CD4-positive, alpha-beta T cell treated with Interleukin-6 at 100 ng/mL for 8 hours (primary cell): ENCODE measurements at places on chromosomes 7 and 10.

GRCh38 chr7:99679400-99680191 is at the start of gene CYP3A5:
Gene CYP3A5 (minus strand): TSS chr7:99679996. CDS start chr7:99679896, 100 bp downstream.
- DNase-seq = no peak

- no peak for DNase-seq
Measured at GRCh38 chr7:52749880-52750279, 285.6 kb upstream of the POM121L12 start.

- DNase-seq = no peak
Measured at GRCh38 chr10:88293073-88293472, 290.0 kb downstream of the RNLS start.

GRCh38 chr7:82629583-82629982 is 186.0 kb upstream of the CACNA2D1 start:
- DNase-seq = no peak

DNA sequence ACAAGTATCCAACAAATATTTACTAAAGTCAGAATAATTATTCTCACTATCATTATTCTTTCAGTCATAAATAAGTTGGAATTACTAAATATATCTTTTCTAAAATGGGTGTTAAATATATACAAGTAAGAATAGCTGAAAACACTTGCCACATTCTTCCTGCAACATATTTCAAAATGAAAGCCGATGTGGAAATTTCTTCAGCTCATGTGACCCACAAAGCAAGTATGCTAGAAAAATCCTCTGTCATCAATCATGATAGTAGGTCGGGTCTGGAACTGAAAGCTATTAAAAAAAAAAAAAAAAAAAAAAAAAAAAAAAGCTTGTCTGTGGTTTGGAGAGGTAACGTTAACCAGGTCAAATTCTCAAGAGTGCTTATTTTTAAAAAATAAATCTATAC is 344.7 kb downstream of the NEBL start:
- DNase-seq = no peak
